ENCODE measurements at places on chromosomes 16 and 17.

DNA sequence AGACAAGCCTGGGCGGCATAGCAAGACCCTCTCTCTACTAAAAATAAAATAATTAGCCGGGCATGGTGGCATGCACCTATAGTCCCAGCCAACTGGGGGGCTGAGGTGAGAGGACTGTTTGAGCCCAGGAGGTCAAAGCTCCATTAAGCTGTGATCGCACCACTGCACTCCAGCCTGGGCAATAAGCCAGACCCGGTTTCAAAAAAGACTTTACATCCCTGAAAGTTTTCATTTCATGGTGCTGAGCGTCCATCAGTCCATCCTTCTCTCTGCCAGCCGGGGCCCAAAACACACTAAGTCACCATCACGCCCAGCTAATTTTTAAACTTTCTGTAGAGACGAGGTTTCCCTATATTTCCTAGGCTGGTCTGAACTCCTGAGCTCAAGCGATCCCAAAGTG, 10.6 kb downstream of the RAB40B start:
- DNase-seq: no peak

GRCh38 chr16:54320697-54321340, 34.2 kb upstream of the IRX3 start:
- DNase-seq: no peak

- no peak for DNase-seq
Observed at GRCh38 chr16:85897382-85897781, 1.6 kb upstream of the IRF8 start.

DNA sequence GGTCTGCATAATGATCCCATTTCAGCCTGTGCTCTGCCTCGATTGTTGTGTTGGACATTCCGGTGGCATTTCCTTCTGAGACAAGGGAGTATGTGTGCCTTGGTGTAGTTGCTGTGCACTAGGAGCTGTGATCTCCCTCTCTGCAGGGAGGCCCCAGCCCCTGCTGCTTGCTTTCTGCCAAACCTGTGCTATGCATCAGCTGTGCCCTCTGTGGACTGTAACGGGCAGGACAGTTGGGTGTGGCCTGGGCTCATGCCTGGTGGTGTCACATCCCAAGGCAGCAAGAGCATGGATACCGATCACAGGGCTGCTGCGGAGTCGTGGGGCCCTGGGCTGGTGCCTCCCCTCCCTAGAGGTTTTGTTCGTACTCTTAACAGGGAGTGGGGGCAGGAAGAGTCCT, 3.8 kb upstream of the JPT2 start:
- DNase-seq: no peak

DNA sequence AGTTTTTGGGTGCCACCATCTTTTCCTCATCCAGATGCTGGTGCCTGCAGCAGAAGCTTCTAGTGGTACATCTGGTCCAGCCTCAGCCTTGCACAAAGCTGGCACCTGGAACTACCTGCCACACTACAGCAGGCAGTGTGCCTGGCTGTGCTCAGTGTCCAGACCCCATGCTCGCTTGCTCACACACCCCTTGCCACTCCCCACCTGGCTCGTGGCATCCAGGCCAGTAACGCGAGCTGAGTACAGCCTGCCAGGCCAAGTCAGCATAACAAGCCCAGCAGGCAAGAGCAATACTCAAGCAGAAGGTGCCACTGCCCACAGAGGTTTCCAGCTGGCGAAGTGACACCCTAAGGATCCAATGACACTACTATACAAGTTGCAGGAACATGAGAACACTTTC, 29.7 kb upstream of the KIF2B start:
- no peak for DNase-seq

DNA sequence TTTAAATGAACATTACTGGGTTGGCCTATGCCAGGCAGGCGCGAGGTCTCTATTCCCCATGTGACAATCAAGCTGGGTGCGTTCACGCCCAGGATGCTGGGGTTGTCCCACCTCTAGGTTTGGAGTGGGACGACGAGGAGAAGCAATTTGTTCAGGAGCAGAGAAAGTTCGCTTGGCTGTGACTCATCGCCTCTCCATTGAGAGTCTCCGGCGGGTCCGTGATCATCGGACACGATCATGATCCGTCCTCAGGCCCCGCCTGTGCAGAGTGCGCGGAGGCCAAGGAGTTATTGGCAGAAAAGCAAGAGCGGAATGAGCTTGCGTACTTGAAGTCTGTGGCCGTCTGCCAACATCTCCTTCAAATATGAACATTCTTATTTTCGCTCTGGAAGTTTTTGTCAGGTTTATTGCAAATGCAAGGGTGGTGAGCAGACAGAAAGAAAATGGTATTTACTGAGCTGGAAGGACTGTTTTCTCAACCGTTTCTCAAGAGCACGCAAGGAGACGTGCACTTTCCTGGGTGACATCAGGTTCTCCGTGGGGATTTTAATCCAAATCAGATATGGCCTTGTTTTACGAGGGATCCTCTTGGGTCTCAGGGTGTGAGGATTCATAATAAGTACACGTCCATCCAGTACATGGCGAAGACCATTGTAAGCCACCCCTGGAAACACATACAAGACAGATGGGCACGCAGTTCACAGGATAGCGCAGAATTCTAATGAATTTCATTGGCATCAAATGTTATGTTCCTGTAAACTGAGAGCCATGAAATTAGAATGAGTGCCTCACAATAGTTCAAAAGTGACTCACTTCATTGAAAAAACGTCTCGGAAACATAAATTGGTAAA, 70.1 kb upstream of the CREBBP start:
- peak; percentile 94 for DNase-seq

- no peak for DNase-seq
Observed at GRCh38 chr17:36949461-36949927, 740 bp downstream of the AATF start.

GRCh38 chr16:27152801-27153200, 50.5 kb upstream of the KDM8 start:
- DNase-seq: no peak

DNA sequence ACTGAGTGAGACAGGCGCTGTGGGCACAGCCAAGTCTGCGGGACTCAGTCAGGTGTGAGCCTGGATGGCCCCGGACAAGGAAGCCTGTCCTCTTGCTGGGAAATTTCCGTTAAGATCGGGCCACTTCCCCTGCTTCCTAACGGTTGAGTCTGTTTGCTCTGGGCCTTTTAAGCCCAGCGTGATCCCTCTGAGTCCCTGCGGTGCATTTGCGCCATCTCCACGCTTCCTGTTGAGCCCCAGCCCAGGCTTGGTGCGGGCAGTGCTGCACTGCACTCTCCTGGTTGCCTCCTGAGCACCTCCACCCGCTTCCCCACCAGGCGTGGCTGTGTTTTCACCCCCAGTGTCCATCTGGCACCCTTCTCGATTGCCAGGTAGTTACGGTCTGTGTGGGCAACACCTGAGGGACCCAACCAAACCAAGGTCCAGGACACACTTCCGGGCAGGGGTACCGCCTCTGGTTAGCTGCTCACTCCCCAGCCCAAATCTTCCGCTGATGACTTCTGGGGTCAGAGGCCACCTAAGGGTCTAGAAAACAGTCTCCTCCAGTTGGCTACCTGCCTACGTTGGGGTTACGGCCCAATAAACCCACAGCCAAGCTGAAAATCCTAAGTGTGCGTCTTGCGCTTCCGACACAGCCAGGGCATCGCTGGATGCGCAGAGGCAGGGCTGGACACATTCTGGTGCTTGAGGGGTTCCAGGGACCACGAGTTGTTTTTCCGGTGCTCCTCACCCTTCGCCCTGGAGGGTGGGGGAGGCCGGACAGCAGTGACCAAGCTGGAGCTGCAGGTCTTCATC, 1.4 kb upstream of the SLC25A10 start:
- no peak for DNase-seq

DNA sequence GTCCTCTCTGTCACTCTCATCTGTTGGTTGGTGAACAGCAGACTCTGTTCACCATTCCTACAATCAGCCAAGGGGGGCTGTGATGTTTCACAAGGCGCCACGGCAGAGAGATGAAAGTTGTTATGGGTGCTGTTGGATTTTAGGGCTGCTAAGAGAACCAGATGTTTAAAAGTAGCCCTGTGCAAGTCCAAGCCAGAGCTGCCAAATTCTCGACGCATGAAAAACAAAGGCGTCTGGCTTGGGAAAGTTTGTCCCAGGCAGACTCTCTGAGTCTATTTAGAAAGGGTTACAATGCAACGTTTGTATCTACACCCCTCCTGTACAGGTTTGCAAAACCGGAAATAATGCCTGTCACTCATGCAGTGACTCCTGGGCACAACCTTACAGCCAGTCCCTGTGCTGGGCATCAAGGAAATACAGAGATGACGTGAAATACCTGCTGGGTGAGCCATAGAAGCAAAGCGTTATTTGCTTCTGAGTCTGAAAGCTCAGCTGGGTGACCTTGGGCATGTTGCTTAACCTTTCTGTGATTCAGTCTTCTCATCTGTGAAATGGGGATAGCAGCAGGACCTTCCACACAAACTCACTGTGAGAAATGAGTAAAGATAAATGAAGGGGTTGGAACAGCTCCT, 74.8 kb downstream of the XYLT1 start:
- no peak for DNase-seq

DNA sequence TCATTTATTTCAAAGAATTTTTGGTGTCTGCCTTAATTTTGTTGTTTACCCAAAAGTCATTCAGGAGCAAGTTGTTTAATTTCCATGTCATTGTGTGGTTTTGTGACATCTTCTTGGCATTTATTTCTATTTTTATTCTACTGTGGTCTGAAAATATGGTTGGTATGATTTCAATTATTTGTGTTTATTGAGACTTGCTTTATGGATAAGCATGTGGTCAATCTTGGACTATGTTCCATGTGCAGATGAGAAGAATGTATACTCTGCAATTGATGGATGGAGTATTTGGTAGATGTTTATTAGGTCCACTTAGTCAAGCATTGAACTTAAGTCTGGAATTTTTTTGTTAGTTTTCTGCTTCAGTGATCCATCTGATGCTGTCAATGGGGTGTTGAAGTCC, 383.0 kb downstream of the PMP22 start:
- DNase-seq: no peak

GRCh38 chr16:31451681-31452351, 7.5 kb upstream of the ARMC5 start:
- no peak for DNase-seq
